Hematopoietic multipotent progenitor cell treated with erythropoietin and hydrocortisone succinate and interleukin-3 and kit ligand, for 15 days (in vitro differentiated cells): ENCODE measurements at places on chromosomes 16 and 17.

GRCh38 chr17:67157732-67158639 lies 87.0 kb downstream of the HELZ start:
- peak; percentile 63 for DNase-seq

GRCh38 chr16:86507173-86508027 lies 2.9 kb upstream of the FOXF1 start:
- DNase-seq = no peak

GRCh38 chr17:59846394-59847165 lies 46.2 kb downstream of the TUBD1 start:
- DNase-seq = no peak

DNA sequence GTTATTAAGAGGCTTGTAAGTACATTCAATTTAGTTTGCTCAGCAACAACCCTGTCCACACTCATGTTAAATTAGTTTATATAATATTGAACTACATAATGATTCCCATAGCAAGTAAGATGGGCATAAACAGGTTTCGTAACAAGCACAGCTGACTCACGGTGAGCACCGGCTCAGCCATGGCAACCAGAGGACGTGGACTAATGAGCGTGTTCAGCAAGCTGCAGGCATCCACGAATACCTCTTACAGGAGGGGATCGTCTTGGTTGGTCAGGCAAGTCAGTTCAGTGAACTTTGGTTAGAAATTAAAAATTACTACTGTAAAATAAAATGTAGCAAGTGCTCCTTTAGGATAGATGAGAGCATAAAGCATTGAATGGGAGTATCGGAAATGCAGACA lies 58.4 kb downstream of the ELAC2 start:
- DNase-seq = no peak

DNA sequence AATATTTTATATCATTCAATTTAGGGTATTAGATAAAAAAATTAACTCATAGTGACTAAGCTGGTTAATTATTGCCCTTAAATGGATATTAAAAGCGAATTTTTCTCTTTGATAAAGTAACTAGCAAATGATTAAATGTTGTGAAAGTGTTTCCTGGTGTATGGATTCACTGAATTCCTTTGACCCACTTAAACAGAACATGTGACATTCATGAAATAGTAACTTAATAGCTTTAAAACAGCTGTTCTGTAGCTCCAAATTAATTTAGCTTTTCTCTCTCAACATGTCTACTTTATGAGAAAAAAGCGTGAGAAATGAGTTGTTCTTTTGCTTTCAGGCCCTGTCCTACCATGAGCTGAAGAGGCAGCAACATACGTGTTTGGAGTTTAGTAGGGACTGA lies 36.4 kb upstream of the APPBP2 start:
- no peak for DNase-seq

- no peak for DNase-seq
Observed at GRCh38 chr17:19331134-19331533, 31.4 kb downstream of the B9D1 start.

- DNase-seq = no peak
Observed at GRCh38 chr16:7107436-7107835, 225.2 kb upstream of the RBFOX1 start.

DNA sequence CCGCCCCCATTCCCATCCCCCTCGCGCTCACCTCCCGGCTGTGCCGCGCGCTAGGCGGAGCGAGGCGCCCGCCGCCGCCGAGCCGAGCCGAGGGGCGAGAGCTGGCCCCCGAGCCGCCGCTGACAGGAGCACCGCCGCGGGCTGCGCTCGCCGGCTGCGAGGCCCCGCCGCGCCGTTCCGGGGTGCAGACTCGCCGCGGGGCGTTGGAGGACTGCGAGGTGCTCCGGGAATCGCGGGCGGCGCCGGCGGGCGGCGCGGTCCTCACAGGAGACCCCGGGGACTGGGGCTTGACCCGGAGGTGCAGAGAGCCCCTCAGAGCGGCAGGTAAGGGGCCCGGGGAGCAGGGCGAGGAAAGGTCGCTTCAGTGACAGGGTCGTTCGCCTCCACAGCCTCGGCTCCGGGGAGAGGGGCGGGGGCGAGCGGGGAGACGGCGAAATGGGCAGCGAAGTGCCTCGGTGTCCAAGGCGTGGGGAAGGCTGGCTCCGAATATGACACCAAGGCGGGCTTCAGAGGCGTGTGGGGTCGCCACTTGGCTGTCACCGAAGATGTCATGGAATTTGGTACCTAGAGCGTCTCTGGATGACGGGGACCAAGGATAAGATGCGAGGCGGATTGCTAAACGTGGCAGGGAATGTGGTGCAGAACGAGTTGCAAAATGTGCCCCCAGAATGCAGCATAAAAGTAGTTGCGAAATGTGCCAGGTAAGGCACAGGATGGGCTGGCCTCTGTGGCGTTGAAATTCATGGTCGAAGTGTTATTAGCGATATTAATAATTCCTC lies 580 bp downstream of the TANC2 start:
- no peak for DNase-seq

DNA sequence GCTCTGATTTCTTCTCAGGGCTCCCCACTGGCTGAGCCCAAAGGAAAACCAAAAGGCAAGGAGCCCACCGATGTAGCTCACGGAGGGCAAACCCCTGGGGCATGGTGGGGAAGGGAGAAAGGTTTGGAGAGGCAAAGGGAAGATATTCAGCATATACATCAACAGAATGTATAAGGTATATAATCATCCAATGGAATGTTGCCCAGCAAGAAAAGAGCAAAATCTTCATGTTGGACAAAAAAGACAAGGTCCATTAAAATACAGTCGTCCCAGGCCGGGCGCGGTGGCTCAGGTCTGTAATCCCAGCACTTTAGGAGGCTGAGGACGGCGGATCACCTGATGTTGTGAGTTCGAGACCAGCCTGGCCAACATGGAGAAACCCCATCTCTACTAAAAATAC lies 1.6 kb downstream of the CPPED1 start:
- DNase-seq = no peak

GRCh38 chr17:31888124-31888523 lies 13.4 kb downstream of the UTP6 start:
- DNase-seq = no peak

DNA sequence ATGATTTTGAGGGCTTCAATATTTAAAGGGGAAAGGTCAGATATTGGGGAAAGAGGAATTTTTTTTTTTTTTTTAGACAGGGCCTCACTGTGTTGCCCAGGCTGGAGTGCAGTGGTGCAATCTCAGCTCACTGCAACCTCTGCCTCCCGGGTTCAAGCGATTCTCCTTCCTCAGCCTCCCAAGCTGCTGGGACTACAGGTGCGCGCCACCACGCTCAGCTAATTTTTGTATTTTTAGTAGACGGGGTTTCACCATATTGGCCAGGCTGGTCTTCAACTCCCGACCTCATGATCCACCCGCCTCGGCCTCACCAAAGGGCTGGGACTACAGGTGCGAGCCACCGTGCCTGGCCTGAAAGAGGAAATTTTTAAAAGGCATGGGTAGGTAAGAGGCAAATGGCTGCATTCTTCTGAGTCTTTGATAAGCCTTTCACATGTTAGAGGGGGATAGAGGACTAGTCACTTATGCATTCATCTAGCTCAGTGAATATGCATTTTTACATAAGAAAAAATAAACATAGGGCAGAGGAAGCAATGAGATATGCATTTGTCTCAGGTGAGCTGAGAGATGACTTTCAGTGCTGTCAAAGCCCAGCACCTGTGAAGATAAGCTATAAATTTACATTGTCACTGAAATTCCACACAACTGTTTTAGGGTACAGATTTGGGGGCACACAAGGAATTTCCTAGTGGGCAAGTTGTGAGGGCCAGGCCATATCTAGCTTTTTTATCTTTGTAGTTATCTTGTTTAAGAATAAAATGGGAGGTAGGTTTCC lies 1.1 kb upstream of the FCSK start:
- no peak for DNase-seq

- DNase-seq = no peak
Observed at GRCh38 chr16:4915226-4915761, 21.7 kb downstream of the PPL start.

GRCh38 chr17:5164436-5164835 lies 27.2 kb downstream of the ZNF594 start:
- DNase-seq = no peak

DNA sequence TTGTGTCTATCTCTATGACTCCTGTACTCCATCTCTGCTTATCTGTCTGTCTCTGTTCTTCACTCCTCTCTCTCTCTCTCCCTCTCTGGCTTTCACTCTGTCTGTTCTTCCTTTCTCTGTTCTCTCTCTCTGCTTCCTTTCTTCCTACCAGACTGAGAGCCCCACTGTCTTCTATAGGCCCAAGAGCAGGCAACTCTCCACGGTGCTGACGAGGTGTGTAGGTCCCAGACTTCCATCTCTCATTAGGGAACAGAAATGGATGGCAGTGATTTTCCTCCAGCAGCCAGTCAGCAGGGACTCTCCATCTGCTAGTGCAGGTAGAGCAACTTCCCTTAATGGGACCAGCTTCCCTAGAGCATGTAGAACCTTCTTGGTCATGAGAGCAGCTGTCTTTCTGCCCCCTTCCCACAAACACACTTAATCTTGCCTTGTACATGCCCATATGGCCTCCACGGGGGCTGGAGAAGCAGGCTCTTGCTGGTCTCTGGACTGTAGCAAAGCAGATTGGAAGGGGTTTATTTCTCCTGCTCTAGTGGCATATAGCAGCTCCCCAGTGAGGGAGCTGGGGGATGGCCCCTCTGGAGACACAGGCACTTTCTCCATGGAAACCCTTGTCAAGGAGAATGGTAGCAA lies 47.8 kb upstream of the NLRP1 start:
- DNase-seq = no peak

- DNase-seq = no peak
Observed at GRCh38 chr17:31695456-31696090, 163.5 kb downstream of the COPRS start.

- no peak for DNase-seq
Observed at GRCh38 chr16:23423496-23424049, 29.4 kb downstream of the COG7 start.

- no peak for DNase-seq
Observed at GRCh38 chr16:1981398-1981836, at the start of gene NOXO1. Gene NOXO1, minus strand, starts transcription at chr16:1981469. Its CDS starts 290 bp downstream, at chr16:1981179.

DNA sequence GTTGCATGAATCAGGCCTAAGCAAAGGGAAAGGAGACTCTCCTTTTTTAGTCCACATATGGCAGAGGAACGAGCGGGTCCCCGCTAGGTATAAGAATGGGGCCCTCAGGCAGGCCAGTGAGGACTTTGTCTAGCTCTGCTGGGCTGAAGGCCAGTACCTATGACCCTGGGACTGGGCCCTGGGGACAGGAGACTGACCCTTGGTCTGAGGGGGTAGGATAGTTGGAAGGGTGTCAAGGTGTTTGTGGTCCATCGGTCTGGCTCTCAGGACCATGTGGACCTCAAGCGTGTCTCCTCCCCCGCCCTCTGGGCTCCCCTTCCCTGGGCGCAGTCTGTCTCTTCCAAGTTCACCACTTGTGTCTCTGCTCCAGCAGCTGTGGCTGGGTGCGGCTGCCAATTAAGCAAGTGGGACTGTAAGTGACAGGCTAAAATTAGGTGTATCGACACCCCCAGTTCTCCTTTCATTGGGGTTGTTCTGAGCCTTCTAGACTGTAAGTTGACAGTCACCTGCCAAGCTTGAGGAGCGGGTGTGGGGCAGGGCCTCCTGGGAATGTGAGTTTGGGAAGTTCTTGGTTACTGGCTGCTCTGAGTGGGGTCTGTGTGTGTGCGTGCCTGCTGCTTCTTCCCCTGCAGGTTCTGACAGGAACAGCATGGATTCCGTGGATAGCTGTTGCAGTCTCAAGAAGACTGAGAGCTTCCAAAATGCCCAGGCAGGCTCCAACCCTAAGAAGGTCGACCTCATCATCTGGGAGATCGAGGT lies 24.5 kb downstream of the AKAP1 start:
- no peak for DNase-seq

DNA sequence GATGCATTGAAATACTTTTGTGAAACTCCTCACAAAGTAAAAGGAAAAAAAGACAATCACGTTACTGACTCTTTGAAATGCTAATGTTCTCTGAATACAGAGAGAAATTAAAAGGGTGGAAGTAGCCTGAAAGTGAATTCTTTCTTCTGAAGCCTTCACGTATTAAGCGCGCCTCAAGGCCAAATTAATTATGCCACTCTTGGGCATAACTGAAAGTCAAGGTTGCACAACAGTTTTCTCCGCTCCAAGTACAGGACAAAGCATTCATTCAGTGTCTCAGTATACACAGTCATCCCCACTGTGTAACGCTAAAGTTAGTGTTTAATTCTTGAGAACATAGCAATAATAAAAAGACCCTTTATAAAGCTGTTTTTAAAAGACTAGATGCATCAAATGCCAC lies 21.5 kb downstream of the PARN start:
- no peak for DNase-seq
